Fibroblast of skin of right quadriceps (primary cell): ENCODE measurements at places on chromosomes 5 and 9.

DNA sequence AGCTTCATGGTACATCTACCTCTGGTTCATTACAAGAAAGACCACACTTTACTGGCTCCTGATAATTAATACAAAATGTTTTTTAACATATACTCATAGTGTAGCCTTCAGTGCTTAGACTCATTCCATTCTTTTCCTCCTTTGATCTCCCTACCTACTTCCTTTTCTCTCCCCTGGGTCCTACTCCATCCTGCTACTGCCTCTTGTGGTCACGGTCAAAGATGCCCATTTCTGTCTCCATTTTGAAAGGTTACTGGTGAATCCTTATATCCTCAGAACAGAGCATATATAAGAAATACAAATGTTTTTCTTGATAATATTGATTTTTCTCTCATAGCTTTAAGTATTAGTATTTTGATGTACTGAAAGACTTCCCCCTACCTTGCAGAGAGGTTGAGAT lies 375.9 kb downstream of the ARRDC3 start:
- no peak for DNase-seq

GRCh38 chr9:132646726-132647125 lies 23.1 kb downstream of the DDX31 start:
- no peak for DNase-seq

- DNase-seq, result no peak
Observed at GRCh38 chr5:456351-457194, 13.6 kb downstream of the EXOC3 start.

DNA sequence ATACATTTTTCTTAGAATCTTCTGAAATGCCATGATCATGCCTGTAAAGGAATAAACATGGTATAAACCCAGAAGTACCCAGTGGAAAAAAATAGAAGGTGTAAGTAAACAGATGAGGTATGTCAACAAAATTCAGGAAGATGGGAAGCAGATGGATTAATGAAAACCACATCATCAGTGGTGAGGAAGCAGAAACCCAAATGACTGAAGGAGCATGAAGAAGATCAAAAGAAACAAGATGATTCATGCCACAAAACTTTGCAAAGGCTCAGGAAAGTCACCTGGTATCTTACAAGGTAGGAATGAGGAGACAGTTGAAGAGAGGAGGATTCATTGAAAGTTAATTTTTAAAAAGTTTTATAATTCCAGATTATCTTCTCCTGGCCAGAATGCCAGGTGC lies 132.8 kb upstream of the PAPPA start:
- peak; percentile 18 for DNase-seq

GRCh38 chr5:43620944-43621505 lies 18.0 kb downstream of the NNT start:
- no peak for DNase-seq

- DNase-seq, result peak; percentile 59
Observed at GRCh38 chr5:110651507-110651906, 75.0 kb downstream of the TMEM232 start.

DNA sequence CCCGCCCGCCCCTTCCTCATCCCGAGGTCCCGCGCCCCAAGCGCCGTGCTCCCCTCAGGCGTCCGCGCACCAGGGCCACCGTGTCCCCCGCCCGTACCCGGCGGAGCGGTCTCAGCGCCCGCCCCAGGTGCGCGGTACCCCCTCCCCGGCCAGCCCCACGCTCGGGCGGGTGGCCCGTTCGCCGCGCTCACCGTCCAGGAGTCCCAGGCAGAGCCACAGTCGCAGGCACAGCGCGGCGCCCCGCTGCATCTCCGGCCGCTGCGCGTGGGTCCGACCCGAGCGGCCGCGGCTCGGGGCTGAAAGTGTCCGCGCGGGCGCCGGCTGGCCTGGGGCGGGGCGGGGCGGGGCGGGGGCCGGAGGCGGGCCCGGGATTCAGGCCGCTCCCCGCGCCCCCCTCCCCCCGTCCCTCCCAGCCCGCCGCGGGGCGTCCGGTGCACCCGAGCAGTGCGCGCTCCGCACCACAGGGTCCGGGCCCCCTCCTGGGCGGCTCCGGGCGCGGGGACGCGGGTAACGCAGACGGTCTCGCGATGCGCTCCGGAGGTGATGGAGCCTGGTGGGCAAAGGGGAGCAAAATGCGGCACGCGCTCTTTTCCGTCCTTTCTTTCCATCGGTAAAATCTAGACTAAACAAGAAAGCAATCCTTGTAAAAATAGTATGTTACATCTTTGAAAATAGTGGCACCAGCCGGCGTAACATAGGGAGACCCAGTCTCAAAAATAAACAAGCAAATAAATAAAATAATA lies at the start of gene FLT4:
FLT4 (minus strand) TSS at position 304 of the 743 bp plus-strand sequence; CDS start at position 249, 55 bp downstream.
- no peak for DNase-seq

DNA sequence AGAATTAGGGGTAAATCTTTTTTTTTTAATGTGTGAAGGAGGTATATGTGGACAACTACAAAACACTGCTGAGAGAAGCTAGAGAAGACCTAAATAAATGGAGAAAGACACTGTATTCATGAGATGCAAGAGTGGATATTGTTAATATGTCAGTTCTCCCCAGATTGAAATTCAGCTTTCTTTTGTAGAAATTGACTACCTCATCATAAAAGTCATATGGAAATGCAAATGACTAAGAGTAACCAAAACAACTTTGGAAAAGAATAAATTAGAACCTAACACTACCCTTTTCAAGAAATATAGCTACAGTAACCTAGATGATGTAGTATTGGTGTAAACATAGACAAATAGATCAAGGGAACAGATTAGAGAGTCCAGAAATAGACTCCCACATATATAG lies 400.7 kb downstream of the ADGRV1 start:
- DNase-seq, result no peak

GRCh38 chr9:123378025-123378424 lies 22.0 kb downstream of the CRB2 start:
- DNase-seq, result no peak

GRCh38 chr9:79559495-79560181 lies 12.1 kb upstream of the TLE4 start:
- DNase-seq, result no peak

DNA sequence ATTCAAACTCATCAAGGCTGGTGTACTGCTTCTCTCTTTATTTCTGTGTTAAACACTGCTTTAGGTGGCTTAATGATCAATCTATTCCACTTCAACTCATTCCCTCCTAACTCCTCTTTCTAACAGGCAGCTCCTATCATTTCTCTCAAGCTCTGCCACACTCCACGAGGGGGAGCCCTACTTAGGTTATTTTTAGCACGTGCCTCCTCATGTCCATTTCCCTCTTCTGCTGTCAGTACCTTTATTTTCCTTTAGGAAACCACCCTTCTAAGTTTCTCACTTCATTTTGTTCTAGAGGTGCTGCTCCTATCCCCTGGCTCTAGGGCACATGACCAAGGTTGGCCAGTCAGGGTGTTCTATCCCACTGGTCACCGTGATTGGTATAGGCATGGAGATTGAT lies 6.7 kb upstream of the BRINP1 start:
- peak; percentile 3 for DNase-seq

GRCh38 chr9:137037035-137037434 lies 5.1 kb upstream of the FUT7 start:
- DNase-seq, result no peak

- DNase-seq, result no peak
Observed at GRCh38 chr9:117013440-117013995, 326.4 kb downstream of the TRIM32 start.

- no peak for DNase-seq
Observed at GRCh38 chr9:112605963-112606699, 111.8 kb downstream of the INIP start.

DNA sequence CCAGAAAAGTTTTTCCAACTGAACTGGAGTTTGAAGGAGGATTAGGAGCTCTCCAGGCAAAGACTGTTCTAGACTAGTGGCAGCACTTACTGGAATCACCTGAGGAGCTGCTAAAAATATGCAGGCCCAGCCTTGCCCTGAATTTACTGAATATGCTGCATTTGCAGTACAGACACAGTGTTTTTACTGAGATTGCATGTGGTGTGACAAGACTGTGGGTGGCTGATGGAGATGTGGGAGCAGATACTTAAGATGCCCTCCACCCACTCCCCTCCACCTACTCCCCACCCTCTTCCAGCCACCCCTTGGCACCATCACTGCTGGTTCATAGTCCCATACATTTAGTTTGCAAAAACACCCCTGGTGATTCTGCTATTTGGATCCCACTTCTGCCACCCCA lies 64.1 kb upstream of the HRH2 start:
- DNase-seq, result no peak

DNA sequence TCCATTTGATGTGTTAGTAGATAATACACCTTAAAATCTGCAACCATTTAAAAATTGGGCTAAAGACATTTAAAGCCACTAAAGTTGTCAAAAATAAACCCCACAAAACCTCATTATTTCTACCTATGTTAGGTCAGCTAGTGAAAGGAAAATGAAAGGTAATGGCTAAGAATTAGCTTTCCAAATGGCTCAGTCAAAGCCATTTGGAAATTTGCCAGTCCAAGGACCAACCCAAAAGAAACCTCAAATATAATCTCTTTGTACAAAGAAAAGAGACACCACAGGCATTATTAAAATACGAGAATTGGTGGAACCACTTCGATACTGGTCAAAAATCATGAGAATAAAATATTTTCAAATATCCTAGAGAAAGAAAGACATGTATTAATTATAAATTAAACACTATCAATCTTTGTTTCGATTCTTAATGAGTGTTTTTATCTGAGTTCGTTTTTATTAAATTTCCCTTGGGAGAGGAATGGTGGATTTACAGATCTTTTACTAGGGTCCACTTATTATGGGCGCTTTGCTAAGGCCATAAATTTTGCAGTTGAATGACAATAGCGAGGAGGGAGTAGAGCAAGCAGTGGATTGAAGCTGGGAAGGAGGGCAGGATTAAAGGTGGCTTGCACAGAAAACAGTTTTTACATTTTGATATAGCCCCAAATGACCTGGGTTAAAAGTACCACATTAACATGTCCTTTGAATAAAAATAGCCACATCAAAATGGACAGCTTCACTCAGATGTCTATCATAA lies 116.8 kb upstream of the SHB start:
- no peak for DNase-seq

- peak; percentile 86 for DNase-seq
Observed at GRCh38 chr9:108297073-108297472, 558.7 kb downstream of the ACTL7B start.

DNA sequence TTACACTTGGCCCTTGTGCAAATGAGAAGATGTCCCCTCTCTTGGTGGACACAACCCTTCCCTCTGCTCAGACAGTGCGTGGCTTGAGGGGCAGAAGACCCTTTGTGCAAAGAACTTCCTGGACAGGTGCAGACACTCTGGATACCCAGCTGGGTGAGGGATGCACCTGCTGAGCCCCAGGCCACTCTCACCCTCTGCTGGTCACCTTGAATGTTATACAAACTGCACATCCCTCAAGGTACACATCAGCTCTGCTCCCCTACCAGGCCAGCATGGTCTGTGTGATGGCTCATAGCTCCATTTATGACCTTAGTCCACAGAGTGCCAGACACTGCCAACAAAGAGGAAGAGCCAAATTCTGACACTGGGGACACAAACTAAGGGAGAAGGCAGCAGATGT lies 3.1 kb upstream of the DIRAS2 start:
- DNase-seq, result no peak

GRCh38 chr5:40001796-40002195 lies 577.0 kb upstream of the DAB2 start:
- no peak for DNase-seq

DNA sequence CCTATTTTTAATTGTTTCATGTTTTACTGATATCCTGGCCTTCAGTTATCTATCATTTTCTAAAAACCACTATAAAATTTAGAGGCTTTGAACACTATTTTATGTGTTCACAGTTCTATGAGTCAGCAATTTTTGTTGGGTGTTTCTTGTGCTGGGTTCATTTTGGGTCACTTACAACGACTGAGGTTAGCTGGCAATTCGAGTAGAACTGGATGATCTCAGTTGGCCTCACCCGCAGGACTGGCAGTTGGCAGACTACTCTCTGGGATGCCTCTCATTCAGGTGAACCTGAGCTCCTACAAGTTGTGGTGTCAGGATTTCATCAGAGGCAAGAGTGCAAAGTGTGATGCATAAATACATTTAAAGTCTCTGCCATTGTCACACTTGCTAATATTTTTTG lies 151.0 kb upstream of the PAPPA start:
- DNase-seq, result peak; percentile 58

DNA sequence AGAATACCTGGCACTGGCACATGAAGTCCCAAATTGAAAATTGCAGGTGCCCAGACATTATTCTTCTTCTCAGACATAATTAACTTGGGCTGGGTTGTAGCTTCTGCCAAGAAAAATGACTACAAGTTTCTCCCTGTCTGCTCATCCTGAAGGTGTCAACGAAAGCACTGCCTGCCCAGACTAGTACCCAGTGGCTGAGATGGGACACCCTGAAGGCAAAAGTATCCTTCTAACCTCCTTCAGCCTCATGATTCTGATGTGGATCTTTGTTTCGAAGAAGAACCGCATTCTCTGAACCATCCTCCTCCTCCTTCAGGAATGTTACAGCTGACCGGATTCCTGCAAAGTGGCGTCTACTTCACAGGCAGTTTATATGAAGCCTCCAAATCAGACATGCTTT lies 161.1 kb upstream of the FST start:
- DNase-seq, result no peak
